ENCODE measurements at places on chromosomes 16 and 17. TPM values are rescaled to one million over a fixed set of nuclear protein-coding genes. Genes with fewer than 3 reads are reported as not detected.

The ABCA8 gene
- 83.7 TPM for total RNA-seq

The IRF8 gene
- total RNA-seq, result 15.4 TPM

The ALOX15 gene
- total RNA-seq, result 16.3 TPM

The SULT1A2 gene
- 0.50 TPM for total RNA-seq

The TAT gene
- total RNA-seq, result 0.22 TPM

The CTRB1 gene
- not detected for total RNA-seq

The NEUROD2 gene
- 1.6 TPM for total RNA-seq

The EFCAB3 gene
- total RNA-seq, result not detected

The SOX8 gene
- 61.3 TPM for total RNA-seq

The CETP gene
- total RNA-seq, result 2.0 TPM

The BCL6B gene
- 3.1 TPM for total RNA-seq
